Stimulated activated CD4-positive, alpha-beta T cell treated with anti-CD3 and anti-CD28 coated beads, Interleukin-12 subunit alpha, Interleukin-12 subunit beta, amount 100 ng/mL, for 4 hours (primary cell): ENCODE measurements at places on chromosomes 5 and 9.
A peak's percentile ranks its signal among the peaks of the same experiment; 100 is the strongest.

- no peak for DNase-seq
Observed at GRCh38 chr9:19828576-19829109, 39.8 kb upstream of the SLC24A2 start.

GRCh38 chr9:128819716-128820664, 1.7 kb downstream of the ENDOG start:
- no peak for DNase-seq

GRCh38 chr9:706606-707459, 134.7 kb upstream of the DMRT1 start:
- peak; percentile 14 for DNase-seq

DNA sequence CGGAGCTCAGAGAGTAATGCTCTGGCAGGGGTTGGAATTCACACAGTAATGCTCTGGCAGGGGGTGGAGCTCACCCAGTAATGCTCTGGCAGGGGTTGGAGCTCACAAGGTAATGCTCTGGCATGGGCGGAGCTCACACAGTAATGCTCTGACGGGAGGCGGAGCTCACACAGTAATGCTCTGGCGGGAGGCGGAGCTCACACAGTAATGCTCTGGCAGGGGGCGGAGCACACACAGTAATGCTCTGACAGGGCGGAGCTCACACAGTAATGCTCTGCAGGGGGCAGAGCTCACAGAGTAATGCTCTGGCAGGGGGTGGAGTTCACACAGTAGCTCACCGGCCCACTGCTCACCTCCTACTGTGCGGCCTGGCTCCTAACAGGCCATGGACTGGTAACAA, 47.2 kb upstream of the LPCAT1 start:
- DNase-seq = no peak

- no peak for DNase-seq
Observed at GRCh38 chr5:143446535-143447226, 43.2 kb upstream of the NR3C1 start.
